ENCODE measurements at places on chromosomes 2 and 18.

DNA sequence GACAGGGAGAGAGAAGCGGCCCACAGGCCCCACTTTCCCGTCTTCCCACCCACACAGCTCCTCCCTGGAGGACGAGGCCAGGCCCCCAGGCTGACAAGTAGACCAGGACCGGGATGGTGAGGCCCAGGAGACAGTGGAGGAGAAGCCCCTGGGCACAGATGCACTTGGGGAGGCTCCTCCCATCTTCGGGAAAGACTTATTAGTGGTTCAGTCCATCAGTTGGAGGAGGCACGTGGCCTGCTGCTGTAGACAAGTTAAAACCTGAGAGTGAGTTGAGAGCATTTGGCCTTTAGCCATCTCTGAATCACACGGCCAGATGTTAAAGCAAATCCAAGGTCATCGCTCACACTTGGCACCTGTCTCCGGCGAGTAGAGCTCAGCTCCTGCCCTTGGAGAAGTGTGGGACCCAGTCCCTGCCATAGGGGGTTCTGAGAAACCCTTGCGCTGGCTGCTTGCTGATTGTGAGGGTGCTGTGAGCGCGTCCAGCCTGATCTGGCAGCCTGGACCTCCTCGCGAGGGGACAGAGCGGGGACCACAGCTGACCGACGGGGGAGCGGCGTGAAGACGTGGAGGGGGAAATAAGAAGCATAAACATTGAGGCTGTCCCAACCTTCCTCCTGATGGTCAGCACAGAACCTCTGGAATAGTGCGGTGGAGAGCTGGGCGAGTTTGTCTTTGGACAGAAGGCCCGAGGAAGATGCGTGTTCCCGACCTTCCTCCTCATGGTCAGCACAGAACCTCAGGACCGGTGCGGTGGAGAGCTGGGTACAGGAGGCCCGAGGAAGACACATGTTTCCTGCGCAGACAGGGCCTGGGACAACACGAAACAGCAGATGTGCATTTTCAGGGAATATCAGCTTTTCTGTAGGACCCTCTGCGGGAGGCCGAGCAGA, 24.7 kb upstream of the ALLC start:
- DNase-seq, result no peak

DNA sequence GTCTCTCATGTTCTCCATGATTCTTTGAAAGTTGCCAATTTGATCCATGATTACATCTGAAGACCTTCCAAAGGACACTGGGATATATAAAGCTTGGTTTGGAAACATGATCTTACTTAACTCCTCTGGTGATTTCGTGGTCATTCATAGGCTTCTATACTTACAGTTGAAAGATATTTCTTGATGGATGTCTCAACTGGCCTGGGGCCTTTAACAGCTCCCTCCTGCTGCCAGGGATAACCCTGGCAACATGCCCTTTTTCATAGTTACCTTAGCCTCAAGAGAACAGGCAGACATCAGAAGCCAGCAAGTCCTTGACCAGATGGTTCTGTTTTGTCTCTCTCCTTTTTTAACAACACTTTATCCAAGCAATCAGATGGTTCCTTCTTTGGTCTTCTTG, 23.5 kb upstream of the MFF start:
- DNase-seq, result no peak

- no peak for DNase-seq
Observed at GRCh38 chr2:115161081-115161770, 718.8 kb downstream of the DPP10 start.

DNA sequence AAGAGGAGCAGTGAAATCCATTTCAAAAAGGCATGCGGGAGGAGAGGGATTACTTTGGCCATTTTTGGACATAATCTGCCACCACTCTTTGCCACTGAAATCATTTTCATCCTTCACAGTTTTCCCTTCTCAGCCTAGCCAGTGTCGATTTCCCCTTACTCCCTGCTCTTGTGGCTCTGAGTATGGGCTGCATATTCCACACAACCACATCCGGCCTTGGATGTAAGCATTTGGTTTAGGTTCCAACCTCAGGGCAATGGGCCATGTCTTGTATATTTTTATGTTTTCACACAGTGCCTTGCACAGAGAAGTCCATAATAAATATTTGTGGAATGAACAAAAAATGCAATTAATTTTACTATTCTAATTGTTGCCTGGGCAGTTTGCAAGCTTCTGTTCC, 7.7 kb upstream of the SERPINE2 start:
- no peak for DNase-seq

DNA sequence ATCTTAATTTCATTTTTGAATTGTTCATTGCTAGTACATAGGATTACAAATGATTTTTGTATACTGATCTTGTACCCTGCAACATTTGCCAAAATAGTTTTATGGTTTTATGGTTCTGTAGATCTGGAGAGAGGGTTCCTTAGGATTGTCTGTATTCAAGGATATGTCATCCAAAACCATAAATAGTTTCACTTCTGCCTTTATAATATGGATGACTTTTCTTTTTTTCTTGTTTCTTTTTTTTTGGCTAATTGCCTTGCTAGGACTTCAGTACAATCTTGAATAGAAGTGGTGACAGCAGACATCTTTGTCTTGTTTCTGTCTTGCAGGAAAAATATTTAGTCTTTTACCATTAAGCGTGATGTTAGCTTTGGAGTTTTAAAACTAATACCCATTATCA, 383.9 kb upstream of the HS6ST1 start:
- no peak for DNase-seq

Measured in GM12878 (cell line).